NCI-H2107 (cell line): ENCODE measurements at places on chromosomes 3 and 15.

DNA sequence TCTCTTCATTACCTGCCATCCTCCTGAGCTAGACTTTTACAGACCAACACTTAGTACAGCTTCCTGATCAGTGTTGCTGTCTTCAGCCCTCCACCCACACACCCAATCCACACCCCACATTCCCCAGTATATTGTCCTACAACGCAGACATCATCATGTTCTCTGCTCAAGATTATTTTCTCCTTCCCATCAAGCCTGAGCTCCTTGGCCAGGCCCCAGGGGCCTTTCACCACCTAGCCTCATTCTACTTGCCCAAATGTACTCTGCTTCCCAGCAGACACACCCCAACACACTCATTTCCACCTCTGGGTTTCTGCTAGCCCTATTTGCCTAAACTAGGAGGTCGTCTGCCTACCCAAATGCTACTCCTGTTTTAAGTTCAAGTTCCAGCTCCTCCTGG lies 37.0 kb downstream of the DAPK2 start:
- no peak for DNase-seq

GRCh38 chr3:94173673-94174434 lies 111.0 kb downstream of the NSUN3 start:
- no peak for DNase-seq

- no peak for DNase-seq
Measured at GRCh38 chr3:127071597-127072001, 88.7 kb downstream of the PLXNA1 start.

DNA sequence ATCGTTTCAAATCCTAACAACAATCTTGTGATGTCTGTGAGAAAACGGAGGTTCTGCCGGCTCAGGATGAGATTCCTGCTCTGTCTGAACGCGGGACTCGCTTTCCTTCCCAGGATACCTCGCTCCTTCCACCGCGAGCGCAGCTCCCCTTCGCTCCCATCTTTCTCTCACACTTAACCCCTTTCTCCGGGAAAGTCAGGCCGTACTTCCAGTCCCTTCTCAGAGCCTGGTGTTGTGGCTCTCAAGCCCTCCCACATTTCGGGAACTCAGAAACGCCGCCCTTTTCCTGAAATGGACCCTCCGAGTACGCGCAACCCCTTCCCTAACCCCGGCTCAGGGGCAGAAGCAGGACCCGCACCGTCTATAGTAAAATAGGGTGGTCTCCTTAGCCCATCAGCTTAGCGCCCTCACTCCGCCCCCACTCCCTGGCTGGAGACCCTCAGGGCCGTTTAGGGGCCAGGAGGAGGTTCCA lies 378 bp upstream of the FEM1B start:
- no peak for DNase-seq

- DNase-seq: no peak
Measured at GRCh38 chr3:179309225-179310078, 13.4 kb upstream of the ZNF639 start.

DNA sequence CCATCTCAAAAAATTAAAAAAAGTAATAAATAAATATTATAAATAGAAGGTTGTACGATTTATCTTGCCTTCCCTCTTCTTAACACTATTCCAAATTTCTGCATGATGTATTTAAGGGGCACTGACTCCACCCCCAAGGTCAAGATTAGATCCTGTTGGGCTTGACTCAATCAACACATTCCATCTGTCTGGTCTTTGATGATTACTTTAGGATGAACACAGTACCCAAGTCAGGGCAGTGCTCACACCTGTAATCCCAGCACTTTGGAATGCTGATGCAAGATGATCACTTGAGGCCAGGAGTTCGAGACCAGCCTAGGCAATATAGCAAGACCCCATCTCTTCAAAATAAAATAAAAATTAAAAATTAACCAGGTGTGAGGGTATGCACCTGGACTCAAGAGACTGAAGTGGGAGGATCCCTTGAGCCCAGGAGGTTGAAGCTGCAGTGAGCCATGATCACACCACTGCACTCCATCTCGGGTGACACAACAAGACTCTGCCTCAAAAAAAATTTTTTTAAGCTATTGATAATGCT lies 14.1 kb upstream of the ATP1B3 start:
- DNase-seq: no peak
